SK-N-SH (cell line): ENCODE measurements at places on chromosomes 16 and 17. TPM values are rescaled to one million over a fixed set of nuclear protein-coding genes. Genes with fewer than 3 reads are reported as not detected.
A peak's percentile ranks its signal among the peaks of the same experiment; 100 is the strongest.

DNA sequence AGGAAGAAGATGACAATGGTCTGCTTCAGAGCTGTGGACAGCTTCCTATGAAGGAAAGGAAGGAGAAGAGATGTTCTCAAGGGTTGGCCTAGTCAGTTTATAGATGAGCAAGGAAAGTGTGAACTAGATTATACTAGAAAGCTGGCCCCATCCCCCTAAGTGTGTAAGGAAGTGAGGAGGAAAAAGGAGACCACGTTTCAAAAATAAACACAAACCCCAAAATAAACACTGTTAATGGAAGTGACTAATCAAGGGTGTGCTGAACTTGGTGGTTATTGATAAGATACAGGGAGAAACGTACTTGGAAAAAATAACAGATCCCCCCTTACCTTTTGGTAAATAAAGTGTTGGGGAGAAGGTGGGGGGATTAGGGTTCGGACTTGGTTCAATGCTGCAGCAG is 267.1 kb downstream of the SOX9 start:
- peak overlapping the region; percentile 93 for H3K27ac ChIP-seq
- no peak overlapping the region for H3K4me3 ChIP-seq
- no peak for DNase-seq
- no peaks in the 10 kb centered on the region for H3K27me3 ChIP-seq

DNA sequence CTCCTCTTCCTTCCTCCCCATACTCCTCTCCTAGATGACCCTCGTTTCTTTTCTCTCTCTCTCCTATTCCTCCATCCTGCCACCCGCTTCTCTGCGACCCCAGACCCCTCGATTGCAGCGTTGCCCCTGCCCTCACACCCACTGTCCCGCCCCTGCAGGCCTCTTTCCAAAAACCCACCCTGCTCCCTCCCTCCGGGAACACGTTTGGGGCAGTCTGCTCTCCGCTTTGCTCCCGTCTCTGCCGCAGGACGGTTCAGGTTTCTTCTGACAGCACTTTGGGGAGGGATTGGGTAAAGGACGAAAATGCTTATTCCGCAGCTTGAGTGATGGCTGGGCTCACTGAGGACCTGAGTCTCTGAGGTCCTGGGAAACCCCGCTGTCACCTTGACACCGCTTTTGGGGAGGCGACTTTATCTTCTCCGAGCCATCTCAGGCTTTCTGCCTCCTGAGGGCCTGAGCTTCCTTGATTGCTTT is 690 bp downstream of the NDE1 start:
- peak overlapping the region; percentile 76 for H3K27ac ChIP-seq
- peak; percentile 51 for DNase-seq
- peaks cover 4% of the 10 kb centered on the region; the same call in 1 of the 2 replicates for H3K4me1 ChIP-seq

GRCh38 chr16:4945560-4946502 is 8.9 kb upstream of the PPL start:
- H3K36me3 ChIP-seq: no peaks in the 10 kb centered on the region
- H3K4me3 ChIP-seq: no peak overlapping the region
- H3K4me1 ChIP-seq: peaks cover 6% of the 10 kb centered on the region; the same call in 1 of the 2 replicates
- no peaks in the 10 kb centered on the region for H3K27me3 ChIP-seq

DNA sequence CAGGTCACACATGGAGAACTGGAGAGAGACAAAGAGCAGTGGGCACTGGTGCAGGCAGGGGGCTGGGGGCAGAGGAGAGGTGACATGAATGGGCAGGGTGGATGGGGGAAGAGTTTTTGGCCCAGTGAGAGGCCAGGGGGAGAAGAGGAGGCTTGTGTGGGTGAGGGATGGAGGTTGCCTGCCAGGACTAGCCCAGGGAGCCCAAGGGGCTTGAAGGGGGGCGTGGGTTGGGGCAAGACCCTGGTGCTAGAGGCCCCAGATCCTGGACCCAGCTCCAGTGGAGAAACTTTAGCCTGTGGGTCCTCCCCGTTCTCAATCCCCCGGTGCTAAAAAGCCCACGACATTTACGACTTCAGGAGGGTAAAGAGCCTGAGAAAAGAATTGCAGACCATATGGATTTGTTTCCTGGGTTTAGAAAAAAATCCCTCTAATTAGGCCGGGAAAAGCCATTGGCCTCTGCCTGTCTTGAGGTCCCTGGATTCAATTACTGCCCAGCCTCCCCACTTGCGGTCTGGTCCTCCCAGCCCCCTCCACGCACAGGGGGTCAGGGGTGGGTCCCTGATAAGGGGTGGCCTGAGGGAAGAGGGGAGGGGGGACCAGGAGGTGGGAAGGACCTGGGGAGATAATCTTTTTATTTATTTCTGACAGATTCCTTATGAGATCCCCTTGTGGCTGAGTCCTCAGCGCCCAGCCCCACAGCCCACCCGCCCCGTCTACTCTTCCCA is 33.0 kb downstream of the NGFR start:
- H3K27me3 ChIP-seq: peaks cover 14% of the 10 kb centered on the region; the same call in 1 of the 2 replicates
- peak; percentile 82 for DNase-seq
- no peaks in the 10 kb centered on the region for H3K4me1 ChIP-seq
- H3K36me3 ChIP-seq: no peaks in the 10 kb centered on the region
- no peak overlapping the region for H3K4me3 ChIP-seq

- no peaks in the 10 kb centered on the region; the same call in 1 of the 2 replicates for H3K4me1 ChIP-seq
- H3K36me3 ChIP-seq: no peaks in the 10 kb centered on the region
- peak; percentile 37 for DNase-seq
- H3K4me3 ChIP-seq: peak overlapping the region; percentile 42
- H3K27ac ChIP-seq: peak overlapping the region; percentile 23; the same call in 1 of the 2 replicates
These were observed 74.0 kb downstream of the CMC2 start for GRCh38 chr16:80932708-80933095.

RGS11 gene
- 9.8 and 10.0 TPM in 2 replicates for polyA plus RNA-seq

DNA sequence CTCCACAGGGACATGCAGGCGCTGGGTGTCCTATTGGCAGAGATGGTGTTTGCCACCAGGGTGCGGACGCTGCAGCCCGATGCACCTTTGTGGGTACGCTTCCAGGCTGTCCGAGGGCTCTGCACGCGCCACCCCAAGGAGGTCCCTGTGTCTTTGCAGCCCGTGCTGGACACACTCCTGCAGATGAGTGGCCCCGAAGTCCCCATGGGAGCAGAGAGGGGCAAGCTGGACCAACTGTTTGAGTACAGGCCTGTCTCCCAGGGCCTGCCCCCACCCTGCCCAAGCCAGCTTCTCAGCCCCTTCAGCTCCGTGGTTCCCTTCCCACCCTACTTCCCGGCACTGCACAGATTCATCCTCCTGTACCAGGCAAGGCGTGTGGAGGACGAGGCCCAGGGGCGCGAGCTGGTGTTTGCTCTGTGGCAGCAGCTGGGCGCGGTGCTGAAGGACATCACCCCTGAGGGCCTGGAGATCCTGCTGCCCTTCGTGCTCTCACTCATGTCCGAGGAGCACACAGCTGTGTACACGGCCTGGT is 2.8 kb downstream of the WDR81 start:
- peaks cover 33% of the 10 kb centered on the region; the same call in 1 of the 2 replicates for H3K36me3 ChIP-seq
- H3K27me3 ChIP-seq: no peaks in the 10 kb centered on the region
- no peak overlapping the region for H3K27ac ChIP-seq
- H3K4me3 ChIP-seq: no peak overlapping the region
- H3K4me1 ChIP-seq: peaks cover 8% of the 10 kb centered on the region; the same call in 1 of the 2 replicates

GRCh38 chr17:50961282-50962220 is 95.4 kb upstream of the TOB1 start:
- H3K36me3 ChIP-seq: peaks cover 55% of the 10 kb centered on the region
- no peak overlapping the region for H3K27ac ChIP-seq
- no peaks in the 10 kb centered on the region for H3K27me3 ChIP-seq
- DNase-seq: no peak
- H3K4me1 ChIP-seq: peaks cover 14% of the 10 kb centered on the region; the same call in 1 of the 2 replicates

DNA sequence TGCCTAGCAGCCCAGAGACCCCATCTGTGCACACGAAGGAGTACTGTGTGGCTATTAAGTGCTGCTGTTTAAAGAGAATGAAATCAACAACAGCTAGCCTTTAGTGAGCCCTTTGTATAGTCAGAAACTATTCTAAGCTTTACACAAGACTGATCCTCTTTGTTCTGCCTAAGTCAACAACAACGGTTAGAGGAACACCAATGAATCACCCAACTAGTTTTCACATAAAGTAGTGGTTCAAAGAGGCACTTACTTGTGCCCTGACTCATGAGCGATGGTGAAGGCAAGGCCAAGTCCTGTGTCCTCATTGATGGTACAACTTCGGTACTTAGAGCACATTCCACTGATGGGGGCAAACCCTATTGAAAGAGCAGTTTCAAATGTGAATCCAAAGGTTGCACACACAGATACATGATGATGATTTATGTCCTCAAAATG is 75.8 kb downstream of the ADAMTS18 start:
- no peaks in the 10 kb centered on the region for H3K27me3 ChIP-seq
- H3K4me3 ChIP-seq: no peak overlapping the region
- H3K27ac ChIP-seq: no peak overlapping the region
- no peak for DNase-seq

CACNG3 gene
- not detected in 2 replicates for polyA plus RNA-seq

ZNF597 gene
- 1.1 and 1.3 TPM in 2 replicates for polyA plus RNA-seq

SPATA22 gene
- polyA plus RNA-seq: not detected in 2 replicates

ITGB4 gene
- polyA plus RNA-seq: 3.6 and 7.0 TPM in 2 replicates

TERB1 gene
- polyA plus RNA-seq: 0.06 and 0.08 TPM in 2 replicates

GPR139 gene
- not detected in 2 replicates for polyA plus RNA-seq

HID1 gene
- 2.5 and 2.9 TPM in 2 replicates for polyA plus RNA-seq

SLC26A11 gene
- polyA plus RNA-seq: 32.7 and 35.9 TPM in 2 replicates

DNA sequence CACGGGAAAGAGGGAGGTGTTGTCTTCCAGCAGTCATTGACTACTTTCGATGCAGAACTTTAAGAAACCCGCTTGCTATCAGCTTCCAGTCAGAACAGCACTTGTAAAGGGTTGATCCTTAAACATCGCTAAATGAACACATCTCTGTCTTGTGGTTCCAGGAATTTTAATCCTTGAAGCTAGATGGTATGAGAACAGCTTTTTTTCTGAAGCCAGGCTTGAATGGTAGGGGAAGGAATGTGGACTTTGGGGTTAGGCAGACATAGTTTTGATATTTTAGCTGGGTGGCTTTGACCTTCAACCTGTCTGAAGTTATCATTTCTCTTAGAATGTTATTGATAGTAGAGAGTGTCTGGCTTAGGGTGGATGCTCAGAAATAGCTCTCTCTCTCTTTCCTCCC is 81.1 kb downstream of the RGS9 start:
- no peaks in the 10 kb centered on the region for H3K4me1 ChIP-seq
- DNase-seq: no peak
- H3K27me3 ChIP-seq: peaks cover 32% of the 10 kb centered on the region; the same call in 1 of the 2 replicates
- no peak overlapping the region for H3K27ac ChIP-seq
- H3K36me3 ChIP-seq: no peaks in the 10 kb centered on the region
- H3K4me3 ChIP-seq: no peak overlapping the region
